Neural crest cell (in vitro differentiated cells): ENCODE measurements at places on chromosomes 1 and 21.

DNA sequence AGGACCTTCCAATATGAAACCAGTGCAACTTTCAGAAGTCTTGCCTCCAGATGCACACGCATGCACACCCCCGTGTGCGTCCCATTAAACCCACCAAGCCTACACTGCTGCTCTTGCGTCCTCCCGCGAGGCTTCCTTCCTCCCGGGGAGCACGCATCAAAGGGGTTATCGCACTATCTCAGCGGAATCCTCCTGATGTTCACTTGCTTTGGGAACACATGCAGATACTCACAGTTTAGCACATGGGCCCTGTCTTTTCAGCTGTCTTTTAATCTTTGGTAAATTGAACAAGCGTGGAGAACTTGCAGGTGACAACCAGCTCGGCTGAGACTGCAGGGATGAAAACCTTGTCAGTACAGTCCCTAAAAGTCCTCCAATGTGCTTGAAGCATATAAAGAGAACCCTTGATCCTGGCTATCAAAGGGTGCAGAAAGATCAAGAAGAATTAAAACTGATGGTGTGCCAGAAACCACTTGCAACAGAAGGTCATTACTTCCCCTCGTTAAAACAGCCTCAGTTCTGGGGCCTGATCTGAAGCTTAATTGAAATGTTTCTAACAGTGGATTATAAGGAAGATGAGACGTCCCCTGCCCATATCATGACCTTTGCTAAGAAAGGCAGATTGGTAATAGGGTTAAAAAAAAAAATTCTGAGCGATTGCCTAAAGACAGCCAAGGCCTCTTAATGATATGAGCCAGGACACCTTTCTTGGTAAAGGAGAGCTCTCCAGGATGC lies 149.4 kb upstream of the LMO4 start:
- no peak for DNase-seq

GRCh38 chr1:67404212-67404620 lies 26.0 kb downstream of the SERBP1 start:
- no peak for DNase-seq

DNA sequence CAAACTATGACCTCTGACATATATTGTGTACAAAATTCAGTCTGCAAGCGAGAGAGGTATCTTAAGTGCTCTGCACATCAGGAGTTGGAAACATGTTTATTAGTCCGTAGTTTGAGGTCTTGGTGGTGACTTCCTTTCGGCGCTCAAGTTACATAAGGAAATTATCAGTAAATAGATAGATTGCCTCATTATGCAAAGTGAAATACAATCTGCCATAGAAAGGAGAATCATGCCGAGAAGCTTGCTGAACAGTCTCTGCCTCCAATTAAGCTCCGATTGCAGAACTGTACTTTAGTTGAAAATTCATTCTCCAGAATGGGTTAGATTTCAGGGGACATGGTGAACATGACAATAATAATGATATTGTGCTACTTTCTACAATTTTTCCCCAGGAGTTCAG lies 271.8 kb downstream of the BRINP2 start:
- DNase-seq: no peak

DNA sequence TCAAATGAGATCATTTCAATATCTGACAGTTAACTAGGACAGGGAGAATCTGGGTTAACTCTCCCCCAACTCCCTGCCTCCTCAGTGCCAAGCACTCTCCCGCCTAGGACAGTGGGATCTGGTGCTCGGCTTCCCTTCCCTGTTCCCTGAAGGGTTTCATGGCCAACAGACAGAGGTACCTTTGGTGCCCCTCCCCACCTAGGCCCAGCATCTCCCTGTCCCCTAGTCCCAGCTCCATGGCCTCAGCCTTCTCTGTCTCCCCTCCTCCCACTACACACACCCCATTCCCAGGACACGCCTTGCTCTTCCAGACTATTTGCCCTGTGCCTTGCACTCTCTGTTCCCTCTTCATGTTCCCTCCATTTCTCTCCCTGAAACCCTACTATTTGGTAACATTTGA lies 77.1 kb downstream of the CD247 start:
- DNase-seq: no peak

DNA sequence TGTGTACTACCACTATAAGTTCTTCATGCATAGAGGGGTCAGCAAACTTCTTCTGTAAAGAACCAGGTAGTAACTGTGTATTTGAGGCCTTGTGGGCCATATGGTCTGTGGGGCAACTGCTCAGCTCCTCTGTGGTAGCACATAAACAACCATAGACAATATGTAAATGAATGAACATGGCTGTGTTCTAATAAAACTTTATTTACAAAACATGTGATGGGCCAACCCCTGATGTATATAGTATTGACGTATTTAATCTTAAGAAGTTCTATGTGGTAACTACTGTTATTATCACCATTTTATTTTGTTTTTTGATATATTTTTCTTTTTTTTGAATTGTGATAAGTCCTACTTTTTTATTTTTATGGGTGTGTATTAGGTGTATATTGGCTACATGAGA lies 15.4 kb downstream of the TRAF5 start:
- no peak for DNase-seq

DNA sequence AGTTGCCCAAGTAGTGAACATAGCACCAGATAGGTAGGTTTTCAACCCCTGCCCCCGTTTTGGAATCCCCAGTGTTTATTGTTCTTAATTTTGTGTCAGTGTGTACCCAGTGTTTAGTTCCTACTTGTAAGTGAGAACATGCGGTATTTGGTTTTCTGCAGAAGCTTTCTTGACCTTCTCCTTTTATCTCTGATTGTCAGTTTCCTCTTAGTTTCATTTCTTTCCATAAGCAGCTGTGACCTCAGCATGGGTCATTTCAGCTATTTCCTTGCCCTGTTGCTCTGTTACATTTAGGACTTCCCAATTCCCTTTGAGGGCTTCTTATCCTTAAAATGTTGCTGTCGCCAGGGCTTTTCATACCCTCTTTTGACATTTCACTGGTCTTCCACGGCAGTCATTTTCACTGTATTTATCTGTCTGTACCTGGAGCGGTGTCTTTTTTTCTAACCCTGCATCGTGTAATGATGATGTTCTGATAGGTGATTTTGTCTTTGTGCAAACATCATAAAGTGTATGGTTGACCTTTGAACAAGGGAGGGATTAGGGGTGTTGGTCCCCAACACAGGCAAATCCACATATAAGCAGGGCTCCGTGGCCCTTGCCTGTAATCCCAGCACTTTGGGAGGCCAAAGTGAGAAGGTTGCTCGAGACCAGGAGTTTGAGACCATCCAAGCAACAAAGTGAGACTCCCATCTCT lies 15.0 kb downstream of the ITSN1 start:
- DNase-seq: no peak

GRCh38 chr1:183588827-183589226 lies 1.4 kb downstream of the NCF2 start:
- no peak for DNase-seq

DNA sequence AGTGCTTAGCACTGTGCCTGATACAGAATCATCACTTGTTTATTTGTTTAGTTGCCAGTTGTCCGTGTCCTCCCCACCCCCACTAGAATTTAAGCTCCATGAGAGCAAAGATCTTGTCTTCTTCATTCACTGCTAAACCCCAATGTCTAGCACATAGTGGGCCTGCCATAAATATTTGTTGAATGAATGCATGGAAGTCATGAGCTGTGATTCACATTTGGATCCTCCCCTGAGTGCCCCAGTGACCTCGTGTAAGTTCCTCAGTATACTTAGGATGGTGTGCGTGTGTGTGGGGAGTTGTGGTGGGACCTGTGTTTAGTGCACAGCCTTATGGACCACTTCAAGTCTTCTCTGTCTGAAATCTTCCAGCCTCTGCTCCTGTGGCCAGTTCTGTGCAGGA lies 23.1 kb downstream of the IER5 start:
- DNase-seq: no peak

GRCh38 chr1:208189183-208189582 lies 55.0 kb downstream of the PLXNA2 start:
- no peak for DNase-seq
